ENCODE measurements at places on chromosomes 7 and 10. TPM values are rescaled to one million over a fixed set of nuclear protein-coding genes. Genes with fewer than 3 reads are reported as not detected.
A peak's percentile ranks its signal among the peaks of the same experiment; 100 is the strongest.

GRCh38 chr7:43856996-43857395 lies 12.3 kb downstream of the MRPS24 start:
- no peak for DNase-seq

DNA sequence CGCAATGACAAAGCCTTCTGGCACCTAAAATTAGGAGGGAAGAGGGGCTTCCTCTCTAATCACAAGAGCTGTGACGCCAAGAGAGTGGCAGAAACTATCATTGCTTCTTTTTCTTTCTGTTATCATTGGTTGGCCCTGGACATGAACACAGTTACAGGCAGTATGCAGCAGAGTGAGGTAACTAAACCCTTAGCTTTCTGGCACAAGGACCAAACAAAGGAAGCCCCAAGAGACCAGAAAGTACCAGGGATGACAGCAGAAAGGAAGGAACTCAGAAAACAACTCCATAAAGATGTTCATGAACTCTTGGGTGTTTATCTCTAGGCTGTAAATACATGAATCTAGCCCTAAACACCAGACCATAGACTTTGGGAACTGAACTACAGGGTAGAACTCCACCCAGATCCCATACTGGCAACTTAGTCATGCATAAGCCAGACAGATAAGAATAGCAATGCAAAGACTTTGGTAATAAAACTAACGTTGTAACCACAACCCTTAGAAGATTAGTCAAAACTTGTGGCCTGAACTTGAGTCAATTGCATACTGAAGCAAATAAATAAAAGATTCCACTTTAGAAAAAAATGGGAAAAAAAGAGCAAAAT lies 195.7 kb upstream of the PTN start:
- no peak for DNase-seq

DNA sequence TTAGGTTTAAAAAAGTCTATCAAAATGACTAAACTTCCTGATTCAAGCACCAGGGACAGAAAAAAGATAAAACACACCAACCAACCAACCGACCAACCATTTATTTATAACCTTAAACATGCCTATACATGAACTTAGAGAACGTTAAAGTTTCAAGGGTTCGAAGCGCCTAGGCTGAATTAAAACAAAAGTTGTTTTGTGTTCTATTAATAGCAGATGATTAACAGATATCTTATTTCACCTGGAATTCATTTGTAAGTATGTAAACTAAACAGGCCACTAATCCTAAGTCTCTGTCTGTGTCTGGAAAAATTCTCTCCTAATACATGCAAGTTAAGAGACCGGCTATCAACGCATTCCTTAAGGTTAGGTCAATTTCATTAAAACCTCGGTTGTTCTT lies 1.4 kb downstream of the BAIAP2L1 start:
- DNase-seq, result no peak

- DNase-seq, result no peak
Measured at GRCh38 chr7:149666360-149666945, 106.9 kb downstream of the ZNF467 start.

DNA sequence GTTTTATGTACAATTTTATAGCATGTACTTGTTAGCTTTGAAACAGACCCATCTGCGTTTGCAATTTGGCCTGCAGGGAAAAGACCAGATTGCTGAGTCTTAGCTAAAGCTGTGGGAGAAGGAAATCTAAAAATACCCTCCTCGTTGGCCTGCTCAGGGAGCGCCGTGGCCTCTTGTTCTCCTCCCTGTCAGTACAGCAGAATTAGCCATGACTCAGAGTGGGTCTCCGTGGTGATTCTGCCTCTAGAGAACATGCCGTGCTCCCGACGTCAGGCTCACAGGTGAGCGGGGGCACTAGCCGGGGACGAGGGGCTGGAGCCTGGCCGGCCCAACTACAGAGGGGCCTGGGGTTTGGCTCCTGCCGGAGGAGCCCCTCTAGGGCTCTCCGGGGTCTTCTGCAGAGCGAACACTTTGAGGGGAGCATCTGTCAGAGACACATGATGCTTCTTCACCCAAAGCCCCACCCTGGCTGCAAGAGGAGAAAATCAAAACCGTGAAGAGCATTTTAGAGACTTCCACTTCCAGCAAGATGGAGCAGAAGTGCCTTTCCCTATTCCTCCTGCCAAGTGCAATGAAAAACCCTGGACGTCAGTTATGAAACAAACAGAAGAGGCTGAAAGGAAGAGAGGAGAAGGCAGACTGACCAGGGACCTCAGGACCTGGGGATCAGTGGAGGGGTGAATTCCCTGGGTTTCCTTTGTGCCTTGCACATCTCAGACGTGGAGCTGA lies 98.9 kb downstream of the LHPP start:
- DNase-seq, result peak; percentile 28

- DNase-seq, result no peak
Measured at GRCh38 chr10:91271886-91272285, 51.4 kb downstream of the PCGF5 start.

DNA sequence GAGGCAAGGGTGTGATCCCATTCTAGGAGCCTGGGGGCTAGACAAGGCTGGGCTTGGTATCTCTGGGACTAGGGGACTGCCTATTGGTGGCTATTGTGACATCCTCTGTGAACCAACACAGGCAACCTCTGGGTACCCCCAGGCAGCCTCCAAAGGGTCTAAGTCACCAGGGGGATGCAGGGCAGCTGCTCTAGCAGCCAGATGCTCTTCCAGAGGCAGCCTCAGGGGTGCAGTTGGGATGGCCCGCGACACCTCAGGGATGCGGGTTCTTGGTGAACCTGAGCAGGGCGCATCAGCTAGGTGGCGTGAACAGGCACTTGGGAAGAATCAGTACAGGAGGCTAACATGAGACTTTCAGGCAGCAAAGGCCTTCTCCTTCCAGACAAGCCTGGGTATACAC lies 1.6 kb upstream of the TMEM120A start:
- no peak for DNase-seq

The NANOS1 gene
- polyA plus RNA-seq, result 3.8 TPM

The STYXL1 gene
- polyA plus RNA-seq, result 47.4 TPM

The CALML5 gene
- polyA plus RNA-seq, result not detected

Measured in right renal pelvis (tissue), 4 donors.